ENCODE measurements at places on chromosomes 5 and 9. TPM values are rescaled to one million over a fixed set of nuclear protein-coding genes. Genes with fewer than 3 reads are reported as not detected.

Gene IGFBPL1
- total RNA-seq: not detected

Gene PCDHA8
- not detected for total RNA-seq

Gene SLC4A9
- total RNA-seq: not detected

Gene FAM151B
- total RNA-seq: 0.27 TPM

Gene CD72
- total RNA-seq: 0.27 TPM

Gene CAPSL
- 0.61 TPM for total RNA-seq

Gene PCDHGB6
- 0.10 TPM for total RNA-seq

Gene RNF180
- total RNA-seq: 3.4 TPM

Gene PCDHB10
- total RNA-seq: not detected

Gene CDH18
- 0.31 TPM for total RNA-seq

Gene RNF130
- total RNA-seq: 43.4 TPM

Gene SELENOP
- not detected for total RNA-seq

DNA sequence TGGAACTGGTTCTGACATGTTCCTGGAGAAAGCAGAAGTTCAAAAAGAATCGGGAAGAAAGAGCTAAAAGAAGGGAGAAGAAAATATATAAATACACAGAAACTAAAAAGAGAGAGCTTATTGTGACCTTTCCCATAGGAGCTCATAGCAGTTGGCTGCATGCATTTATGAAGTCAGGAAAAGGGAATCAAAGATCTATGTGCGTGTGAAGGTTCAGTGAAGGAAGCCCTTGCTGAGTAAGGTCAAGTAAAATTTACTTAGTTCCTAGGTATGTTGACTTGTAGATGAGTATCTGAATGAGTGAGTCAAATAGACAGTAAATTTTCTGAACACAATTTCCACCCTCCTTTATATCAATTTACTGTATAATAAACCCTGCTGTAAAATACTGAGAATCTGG lies 632.5 kb downstream of the SLCO4C1 start:
- DNase-seq: no peak

GRCh38 chr9:135073081-135073740 lies 14.3 kb upstream of the OLFM1 start:
- DNase-seq: no peak

DNA sequence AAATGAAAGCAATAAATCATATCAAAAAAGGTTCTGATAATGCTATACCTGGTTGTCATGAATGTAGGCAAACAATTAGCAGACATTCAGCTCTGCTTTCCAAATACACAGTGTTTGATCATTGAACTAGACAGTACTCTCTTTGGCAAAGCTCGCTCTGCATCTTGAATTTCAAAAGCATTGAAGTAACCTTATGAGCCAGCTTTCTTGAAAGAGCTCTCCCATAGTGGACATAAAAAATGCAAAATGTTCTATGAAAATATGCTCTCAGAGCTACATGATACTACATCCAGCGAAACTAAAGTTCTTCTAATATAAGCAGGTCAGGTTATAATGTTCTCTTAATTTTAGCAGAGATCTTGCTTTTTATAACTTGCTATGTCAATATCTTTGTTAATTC lies 533.4 kb downstream of the CSNK1G3 start:
- DNase-seq: no peak

DNA sequence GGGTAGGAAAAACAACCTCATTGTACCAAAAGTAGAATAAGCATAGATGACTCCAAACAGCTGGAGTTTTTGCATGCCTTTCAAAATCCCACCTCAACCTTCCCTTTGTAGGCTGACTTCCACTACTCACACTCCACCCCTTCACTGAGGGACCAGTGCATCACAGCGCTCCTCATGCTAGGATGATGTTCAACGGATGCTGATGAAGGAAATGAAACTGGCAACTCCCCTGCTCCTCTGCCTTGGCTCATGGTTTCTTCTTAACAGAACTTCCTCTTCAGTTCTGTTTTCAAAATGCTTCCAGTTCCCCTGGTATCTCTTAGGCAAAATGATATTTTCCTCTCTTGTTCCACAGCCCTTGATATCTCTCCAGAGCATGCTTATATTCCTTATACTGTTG lies 29.0 kb downstream of the LIFR start:
- no peak for DNase-seq

DNA sequence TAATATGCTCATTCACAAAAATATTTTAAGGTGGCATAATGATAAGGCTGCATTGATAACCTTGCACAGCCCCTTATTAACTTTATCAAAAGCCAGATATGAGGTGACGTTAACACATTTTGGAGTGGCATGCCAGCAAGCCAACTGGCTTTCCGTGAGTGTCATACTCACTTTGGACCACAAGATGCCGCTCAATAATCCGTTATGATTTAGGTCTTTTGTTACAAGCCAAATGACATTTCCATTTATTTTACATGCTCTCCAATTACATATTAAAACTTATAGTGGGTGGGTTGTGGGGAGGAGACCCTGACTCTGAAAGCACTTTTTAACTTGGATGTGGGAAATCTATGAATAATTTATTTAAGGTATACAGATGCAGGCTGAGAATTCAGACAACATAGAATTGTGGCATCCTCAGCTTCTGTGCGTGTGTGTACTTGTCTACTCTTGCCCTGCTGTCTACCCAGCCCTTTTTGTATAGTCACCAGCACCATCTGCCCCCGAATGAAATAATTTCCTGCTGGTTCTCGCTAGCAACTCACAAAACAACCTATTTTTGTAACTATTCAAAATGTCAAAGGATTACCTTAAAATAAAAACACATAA lies 305.1 kb downstream of the PSAT1 start:
- peak; percentile 47 for DNase-seq

DNA sequence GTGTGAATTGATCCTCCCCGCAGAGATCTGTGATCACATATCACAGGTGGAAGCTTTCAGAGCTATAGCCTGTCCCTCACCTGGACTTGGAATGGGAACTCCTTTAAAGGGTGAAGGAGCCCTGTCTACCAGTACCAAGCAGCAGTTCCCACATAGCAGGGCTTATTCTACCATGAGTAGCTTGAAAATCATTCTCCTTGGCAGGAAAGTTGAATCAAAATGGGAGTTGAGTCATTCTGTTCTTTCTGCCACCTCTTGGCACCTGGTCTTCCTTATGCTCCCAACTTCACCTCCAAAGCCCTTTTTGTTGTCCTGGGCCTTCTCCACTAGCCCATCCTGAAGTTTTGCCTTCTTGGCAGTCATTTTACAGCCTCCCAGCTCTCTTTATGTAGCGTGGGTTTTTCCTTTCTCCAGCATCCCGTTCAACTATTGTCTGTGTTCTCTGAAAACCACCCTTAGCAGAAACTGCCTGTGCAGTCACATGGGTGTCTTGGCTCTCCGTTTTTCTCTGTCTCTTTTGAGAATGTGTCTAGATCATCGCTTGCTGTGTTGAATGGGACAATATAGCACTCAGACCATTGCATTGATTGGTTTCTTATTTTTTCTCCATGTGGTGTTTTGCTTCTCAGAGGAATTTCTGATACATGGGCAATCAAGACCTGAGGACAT lies 222.2 kb downstream of the AOPEP start:
- peak; percentile 11 for DNase-seq

GRCh38 chr5:19902316-19902934 lies 85.6 kb downstream of the CDH18 start:
- DNase-seq: no peak

- DNase-seq: peak; percentile 5
These were observed 97.1 kb downstream of the SLC44A1 start for GRCh38 chr9:105341434-105342146.

GRCh38 chr5:107476783-107477182 lies 194.0 kb downstream of the EFNA5 start:
- DNase-seq: peak; percentile 58

- no peak for DNase-seq
These were observed 16.1 kb downstream of the EQTN start for GRCh38 chr9:27280860-27281259.

DNA sequence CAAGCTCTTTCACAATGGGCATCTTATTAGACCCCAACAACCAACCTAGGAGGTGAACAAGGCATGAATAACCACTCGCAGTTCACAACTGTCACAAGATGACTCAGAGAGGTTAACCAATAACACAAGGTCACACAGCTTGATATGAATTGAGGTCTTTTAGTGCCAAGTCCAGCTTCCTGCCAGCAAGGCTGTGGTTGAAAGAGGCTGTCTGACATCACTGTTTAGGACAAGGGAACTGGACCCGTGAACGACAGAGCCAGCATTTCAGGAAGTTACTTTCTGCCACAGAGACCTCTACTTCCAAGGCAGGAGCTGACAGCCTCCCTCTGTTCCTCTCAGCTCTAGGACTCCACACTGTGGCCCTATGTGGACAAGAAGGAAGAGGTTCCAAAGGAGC lies 53.4 kb upstream of the ALDH1B1 start:
- peak; percentile 76 for DNase-seq

- DNase-seq: no peak
These were observed 37.4 kb downstream of the MTMR12 start for GRCh38 chr5:32275396-32275741.

DNA sequence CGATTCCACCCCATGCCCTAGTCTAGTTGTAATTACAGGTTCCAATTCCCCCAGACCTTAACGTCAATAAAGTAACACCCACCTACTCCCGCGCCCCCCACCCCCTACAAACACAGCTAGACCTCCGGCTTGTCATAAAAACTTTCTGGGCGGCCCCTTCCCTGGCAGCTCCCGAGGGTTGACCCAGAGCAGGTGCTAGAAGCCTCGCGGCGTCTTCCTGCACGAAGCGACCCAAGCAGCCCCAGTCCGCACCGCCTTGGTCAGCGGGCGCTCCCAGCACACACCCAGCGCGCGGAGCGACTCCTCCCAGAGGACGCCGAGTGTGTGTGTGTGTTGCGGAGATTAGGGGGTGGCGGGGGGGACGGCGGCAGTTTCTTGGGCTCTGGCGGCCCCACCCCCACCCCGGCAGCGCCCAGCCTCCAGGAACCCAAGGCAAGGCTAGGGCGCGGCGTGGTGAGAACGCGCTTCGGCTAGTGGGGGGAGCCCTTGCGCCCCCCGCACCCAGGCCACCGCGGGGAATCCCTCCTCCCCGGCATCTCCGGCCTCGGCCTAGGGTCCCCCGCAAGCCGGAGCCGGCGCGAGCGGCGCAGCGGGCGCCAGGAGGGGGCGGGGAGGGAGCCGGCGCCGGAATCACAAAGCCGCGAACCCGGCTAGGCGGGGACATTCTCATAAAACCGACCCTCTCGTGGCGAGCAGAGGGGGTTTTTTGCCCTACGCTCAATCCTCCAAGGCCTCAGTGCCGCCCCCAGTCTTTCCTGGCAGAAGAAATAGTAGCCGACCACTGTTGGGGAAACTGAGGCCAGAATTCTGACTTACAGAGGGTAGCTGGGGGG lies 2.2 kb downstream of the PCDH1 start:
- DNase-seq: no peak

GRCh38 chr9:1619915-1620710 lies 395.0 kb upstream of the SMARCA2 start:
- peak; percentile 20 for DNase-seq

GRCh38 chr9:38085308-38085707 lies 16.3 kb upstream of the SHB start:
- no peak for DNase-seq

DNA sequence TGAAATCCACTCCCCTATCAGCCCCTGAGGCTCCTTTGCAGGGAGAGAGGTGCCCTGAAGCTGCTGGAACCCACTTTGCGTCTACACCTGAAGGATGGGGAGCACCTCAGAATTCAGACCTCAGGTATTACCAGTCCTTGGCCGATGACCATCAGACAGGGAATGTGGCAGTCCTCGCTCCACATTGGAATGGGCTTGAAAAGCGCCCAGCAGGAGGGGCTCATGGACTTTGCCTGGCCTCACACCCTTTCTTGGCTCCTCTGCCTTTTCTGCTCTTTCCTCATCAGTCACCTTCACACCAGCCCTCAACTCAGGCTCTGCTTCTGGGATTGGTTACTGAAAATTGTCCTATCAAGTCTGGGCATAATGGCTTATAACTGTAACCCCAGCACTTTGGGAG lies 83.9 kb downstream of the BARX1 start:
- no peak for DNase-seq

GRCh38 chr5:111517853-111518501 lies 5.6 kb upstream of the STARD4 start:
- DNase-seq: no peak

DNA sequence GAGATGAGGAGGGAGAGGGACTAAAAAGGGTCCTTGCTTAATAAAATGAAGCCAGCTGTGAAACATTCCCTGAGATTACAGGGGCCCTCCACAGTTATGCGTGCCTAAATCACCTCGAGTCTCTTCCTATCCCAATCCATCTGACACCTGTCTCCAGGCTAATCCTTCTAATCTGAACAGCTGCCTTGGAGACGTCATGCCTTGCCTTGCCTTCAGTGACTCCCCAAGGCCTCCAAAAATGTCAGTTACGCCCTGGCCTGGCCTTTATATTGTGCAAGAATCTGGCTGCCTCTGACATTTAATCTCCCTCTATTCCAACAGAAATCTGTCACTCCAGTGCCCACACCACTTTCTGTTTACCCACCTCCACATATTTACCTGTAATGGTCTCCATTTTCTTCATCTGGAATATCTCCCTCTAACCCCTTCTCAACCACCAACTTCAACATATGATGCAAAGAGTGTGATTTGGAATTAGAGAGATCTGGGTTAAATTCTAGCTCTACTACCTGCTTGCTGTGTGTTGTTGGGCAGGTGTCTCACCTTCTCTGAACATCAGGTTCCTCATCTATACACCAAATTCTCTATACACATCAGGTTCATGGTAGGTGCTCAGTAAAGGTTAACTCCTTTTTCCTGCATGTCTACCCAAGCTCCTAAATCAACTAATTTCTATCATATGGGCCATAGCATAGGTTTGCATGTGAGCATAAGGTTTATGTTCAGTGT lies 57.9 kb downstream of the PTCD2 start:
- no peak for DNase-seq

GRCh38 chr5:13976867-13977830 lies 32.7 kb upstream of the DNAH5 start:
- DNase-seq: peak; percentile 54

DNA sequence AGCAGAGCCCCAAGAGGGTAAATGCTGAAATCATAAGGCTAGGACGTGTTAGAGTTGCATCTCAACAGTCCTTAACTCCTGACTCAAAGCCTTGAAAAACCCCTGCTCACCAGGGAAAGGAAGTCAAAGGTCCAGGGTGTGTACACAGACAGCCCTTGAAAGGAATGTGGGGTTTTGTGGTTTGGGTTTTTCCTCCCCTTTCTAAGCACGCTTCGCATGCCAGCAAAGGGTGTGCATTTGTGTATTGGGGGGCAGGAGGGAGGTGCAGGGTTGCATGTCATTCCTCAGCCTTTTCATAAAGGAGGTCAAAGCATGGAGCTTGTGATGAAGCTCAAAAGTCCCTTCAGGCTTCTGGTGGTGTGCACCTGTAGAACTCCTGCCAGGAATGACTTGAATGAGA lies 17.3 kb upstream of the XPA start:
- DNase-seq: peak; percentile 88

DNA sequence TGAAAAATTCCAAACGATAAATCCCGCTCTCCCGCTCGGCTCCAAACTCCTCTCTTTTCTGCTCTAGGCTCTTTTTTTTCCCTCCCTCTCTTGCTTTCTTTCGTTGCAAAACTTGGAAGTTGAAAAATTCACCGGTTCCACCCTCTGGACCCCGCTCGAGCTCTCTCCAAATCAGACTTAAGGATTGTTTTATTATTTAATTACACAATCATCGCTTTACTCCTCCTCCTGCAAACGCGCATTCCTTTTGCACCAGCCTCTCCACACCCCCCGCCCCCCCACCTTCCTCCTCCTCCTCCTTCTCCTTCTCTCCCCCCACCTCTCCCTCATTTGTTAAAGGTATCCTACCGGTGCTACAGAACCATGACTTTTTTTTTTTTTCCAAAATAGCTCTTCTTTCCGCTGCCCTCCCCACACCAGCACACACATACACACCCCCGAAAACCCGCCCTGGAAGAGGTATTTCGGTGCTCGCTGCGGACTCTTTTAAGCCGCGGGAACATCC lies 535 bp upstream of the NFIB start:
- peak; percentile 84 for DNase-seq

- no peak for DNase-seq
These were observed 1.2 kb upstream of the SLC25A48 start for GRCh38 chr5:135832941-135833920.

Measured in HT1080 (cell line).